CD4-positive, alpha-beta memory T cell (primary cell): ENCODE measurements at places on chromosomes 7 and 10. TPM values are rescaled to one million over a fixed set of nuclear protein-coding genes. Genes with fewer than 3 reads are reported as not detected.

The GNGT1 gene
- total RNA-seq = not detected

The CALY gene
- 7.2 TPM for total RNA-seq

The GPER1 gene
- total RNA-seq = not detected

The GSTO2 gene
- total RNA-seq = 2.3 TPM

The MKX gene
- not detected for total RNA-seq

The EVX1 gene
- not detected for total RNA-seq

The BMPER gene
- not detected for total RNA-seq

The DMTF1 gene
- 183 TPM for total RNA-seq

The FANK1 gene
- 0.72 TPM for total RNA-seq

GRCh38 chr10:22345301-22346095 is at the start of gene SPAG6:
Gene SPAG6 (plus strand): TSS chr10:22345496. CDS start chr10:22345612, 116 bp downstream.
- DNase-seq = no peak
- H3K36me3 ChIP-seq = no peaks in the 10 kb centered on the region
- no peak within 1 kb of the TSS for H3K27ac ChIP-seq
- H3K4me1 ChIP-seq = peaks cover 6% of the 10 kb centered on the region
- H3K4me3 ChIP-seq = no peak within 1 kb of the TSS

GRCh38 chr10:34705563-34705962 is 109.5 kb downstream of the PARD3 start:
- no peaks in the 10 kb centered on the region for H3K36me3 ChIP-seq
- H3K27me3 ChIP-seq = no peaks in the 10 kb centered on the region
- no peak overlapping the region for H3K4me3 ChIP-seq
- DNase-seq = no peak

- H3K36me3 ChIP-seq = no peaks in the 10 kb centered on the region
- no peaks in the 10 kb centered on the region for H3K27me3 ChIP-seq
- no peaks in the 10 kb centered on the region for H3K4me1 ChIP-seq
- no peak overlapping the region for H3K27ac ChIP-seq
- DNase-seq = no peak
These were observed 258.0 kb upstream of the SP4 start for GRCh38 chr7:21169667-21170580.

DNA sequence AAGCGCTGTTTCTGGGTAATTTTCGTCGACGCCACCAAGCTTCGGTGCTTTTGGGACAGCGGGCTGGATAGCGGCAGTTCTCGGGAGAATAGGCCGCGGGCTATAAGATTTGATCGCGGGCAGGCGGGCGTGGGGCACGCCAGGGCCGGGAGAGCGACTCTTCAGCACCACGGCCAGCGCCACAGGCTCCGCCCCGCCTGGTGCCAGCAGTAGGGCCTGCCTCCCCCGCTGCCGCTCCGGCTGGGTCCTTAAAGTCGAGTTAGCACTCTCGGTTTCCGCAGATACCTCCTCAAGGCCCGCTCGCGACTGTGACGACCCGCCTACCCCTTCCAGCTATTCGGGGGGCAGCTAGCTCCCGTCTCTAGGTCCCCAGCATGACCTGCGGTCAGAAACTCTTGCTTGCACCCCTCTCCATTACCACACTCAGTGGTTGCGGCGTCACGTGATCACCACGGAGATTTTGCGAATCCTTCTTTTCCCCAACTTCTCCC is 9.4 kb downstream of the NXPH1 start:
- H3K4me1 ChIP-seq = no peaks in the 10 kb centered on the region
- DNase-seq = peak; percentile 37
- no peak overlapping the region for H3K4me3 ChIP-seq
- no peak overlapping the region for H3K27ac ChIP-seq
- H3K36me3 ChIP-seq = no peaks in the 10 kb centered on the region
- H3K27me3 ChIP-seq = peaks cover 30% of the 10 kb centered on the region

DNA sequence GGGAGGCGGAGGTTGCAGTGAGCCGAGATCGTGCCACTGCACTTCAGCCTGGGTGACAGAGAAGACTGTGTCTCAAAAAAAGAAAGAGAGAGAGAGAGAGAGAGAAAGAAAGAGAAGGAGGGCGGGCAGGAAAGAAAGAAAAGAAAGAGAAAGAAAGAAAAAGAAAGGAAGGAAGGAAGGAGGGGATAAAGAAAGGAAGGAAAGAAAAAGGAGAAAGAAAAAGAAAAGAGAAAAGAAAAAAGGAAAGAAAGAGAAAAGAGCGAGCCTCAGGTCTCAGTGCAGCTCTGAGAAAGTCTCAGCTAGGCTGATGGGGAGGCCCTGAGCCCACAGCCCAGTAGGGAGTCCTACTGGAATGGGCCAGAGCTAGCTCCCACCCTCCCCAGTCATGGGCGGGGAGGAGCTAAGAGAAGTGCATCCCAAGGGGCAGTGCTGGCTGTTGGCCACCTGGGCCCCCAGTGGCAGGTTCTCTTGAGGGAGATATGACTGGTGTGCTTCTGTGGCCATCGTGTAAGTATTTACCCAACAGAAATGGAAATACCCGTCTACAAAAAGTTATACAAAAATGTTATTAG is 69.3 kb downstream of the ABRAXAS2 start:
- DNase-seq = no peak
- H3K4me1 ChIP-seq = no peaks in the 10 kb centered on the region
- no peak overlapping the region for H3K4me3 ChIP-seq

- H3K4me1 ChIP-seq = no peaks in the 10 kb centered on the region
- H3K4me3 ChIP-seq = no peak overlapping the region
- no peak for DNase-seq
- no peak overlapping the region for H3K27ac ChIP-seq
These were observed 11.3 kb upstream of the HGF start for GRCh38 chr7:81780914-81781693.

DNA sequence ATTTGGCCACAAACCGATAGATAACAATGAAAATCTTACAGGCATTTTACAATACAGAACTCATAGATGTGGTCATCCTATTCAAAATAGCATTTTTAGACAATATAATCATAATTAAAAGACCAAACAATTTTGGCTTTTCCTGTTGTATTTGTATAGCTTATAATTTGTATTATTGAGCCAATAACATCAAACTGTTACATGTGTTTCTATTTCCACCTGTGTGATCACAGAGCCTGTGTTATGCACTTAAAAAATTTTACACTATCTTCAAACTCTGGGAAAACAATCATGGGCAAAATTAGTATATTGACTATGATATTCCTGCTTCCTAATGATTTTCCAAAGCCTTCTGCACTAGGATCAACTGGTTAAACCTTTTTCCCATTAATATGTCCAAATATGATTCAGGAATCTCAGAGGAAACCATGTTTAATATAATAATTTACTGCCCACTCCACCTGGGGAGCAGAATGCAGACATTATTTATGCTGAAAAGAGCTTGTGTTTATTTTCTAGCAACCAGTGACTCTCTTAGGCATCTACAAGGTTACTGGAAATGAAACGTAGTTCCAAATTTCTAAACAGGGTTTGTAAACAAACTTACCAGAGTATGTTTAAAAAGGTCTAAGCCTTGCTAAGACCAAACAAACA is 1.7 kb downstream of the RHOBTB1 start:
- H3K27me3 ChIP-seq = peaks cover 21% of the 10 kb centered on the region
- H3K4me3 ChIP-seq = no peak overlapping the region

GRCh38 chr10:6270951-6271350 is 68.2 kb downstream of the PFKFB3 start:
- no peaks in the 10 kb centered on the region for H3K36me3 ChIP-seq
- peak overlapping the region; percentile 58 for H3K27ac ChIP-seq

- no peak overlapping the region for H3K4me3 ChIP-seq
- H3K36me3 ChIP-seq = no peaks in the 10 kb centered on the region
- H3K27me3 ChIP-seq = no peaks in the 10 kb centered on the region
These were observed 85.8 kb downstream of the GSAP start for GRCh38 chr7:77330169-77330882.

DNA sequence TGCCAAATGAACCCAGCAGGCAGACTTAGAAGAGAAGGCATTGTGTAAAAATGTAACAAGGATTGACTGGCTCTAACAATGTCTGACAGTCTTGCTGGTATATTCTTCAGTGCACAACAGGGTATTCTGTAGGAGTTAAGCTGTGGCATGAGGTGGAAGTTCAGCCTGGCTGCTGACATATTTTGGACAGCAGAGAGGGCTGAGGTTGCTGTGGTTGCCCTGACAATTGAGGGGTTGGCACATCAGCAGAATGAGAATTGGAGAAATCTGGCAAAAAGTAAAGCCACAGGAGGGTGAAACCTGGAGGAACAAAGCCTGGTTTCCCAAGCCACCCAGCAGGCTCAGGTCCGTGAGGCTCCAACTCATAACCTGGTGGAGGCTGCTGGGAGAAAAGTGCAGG is 220.2 kb downstream of the JAZF1 start:
- no peak overlapping the region for H3K27ac ChIP-seq
- H3K27me3 ChIP-seq = no peaks in the 10 kb centered on the region
- DNase-seq = no peak
- no peaks in the 10 kb centered on the region for H3K36me3 ChIP-seq
- H3K4me3 ChIP-seq = no peak overlapping the region

DNA sequence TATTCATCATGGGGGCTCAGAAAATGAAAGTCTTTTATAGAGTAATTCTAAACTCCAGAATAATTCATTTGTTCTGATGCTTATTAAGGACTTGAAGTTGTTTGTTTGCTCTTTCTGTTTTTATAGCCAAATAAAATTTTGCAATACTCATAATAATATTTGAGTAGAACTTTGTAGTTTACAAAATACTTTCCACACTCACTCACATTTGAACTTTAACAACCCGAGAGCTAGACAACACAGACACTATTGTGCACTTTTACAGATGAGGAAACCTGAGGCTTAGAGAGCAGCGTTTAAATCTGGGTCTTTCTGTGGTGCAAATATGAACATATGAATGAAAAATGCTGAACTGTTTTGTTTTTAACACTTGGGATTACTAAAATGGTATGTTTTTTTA is 126.8 kb downstream of the KAT6B start:
- peaks cover 9% of the 10 kb centered on the region for H3K4me1 ChIP-seq
- H3K27ac ChIP-seq = no peak overlapping the region
- no peak overlapping the region for H3K4me3 ChIP-seq
- no peak for DNase-seq

GRCh38 chr7:47314248-47314647 is 267.7 kb downstream of the TNS3 start:
- DNase-seq = no peak
- H3K4me1 ChIP-seq = no peaks in the 10 kb centered on the region
- H3K36me3 ChIP-seq = no peaks in the 10 kb centered on the region
- H3K4me3 ChIP-seq = no peak overlapping the region
- H3K27me3 ChIP-seq = no peaks in the 10 kb centered on the region

DNA sequence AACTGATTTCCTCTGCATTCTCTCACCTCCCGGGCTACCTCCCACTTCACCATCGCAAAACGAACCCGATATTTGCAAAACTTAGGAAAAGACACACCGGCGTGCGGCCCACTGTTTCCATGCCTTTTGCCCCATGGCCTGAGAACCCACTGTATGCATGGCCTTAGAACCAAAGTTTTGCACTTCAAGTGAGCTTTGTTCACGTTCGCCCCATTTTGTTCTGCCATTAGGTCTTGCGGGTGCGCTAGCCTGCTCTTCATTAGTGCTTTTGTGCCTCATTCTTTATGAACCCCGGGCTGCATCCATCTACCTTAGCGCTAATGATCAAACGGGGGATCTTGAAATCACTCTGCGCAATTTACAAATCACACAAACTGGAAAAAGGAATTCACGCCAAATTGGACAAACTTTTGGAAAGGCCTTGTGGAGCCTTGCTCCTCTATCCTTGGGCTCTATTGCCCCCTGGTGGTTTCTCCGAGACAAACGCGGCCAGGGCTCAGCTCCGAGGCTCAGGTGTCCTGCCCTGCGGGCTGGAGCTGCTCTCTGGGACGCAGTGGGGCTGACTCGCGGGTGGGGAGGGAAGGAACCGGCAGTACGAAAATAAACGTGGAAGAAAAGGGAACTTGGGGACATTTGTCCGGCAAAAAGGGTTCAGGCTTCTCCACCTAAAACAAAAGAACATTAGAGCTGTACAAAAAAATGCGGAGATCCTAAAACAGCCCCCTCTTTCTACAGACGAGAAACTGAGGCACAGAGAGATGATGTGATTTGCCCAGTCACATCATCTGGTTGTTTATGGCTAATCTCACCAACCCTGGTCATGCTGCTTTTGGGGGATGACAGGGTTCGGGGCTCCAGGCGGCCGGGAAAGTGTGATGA is 300.4 kb upstream of the NFE2L3 start:
- peaks cover 20% of the 10 kb centered on the region for H3K4me1 ChIP-seq
- no peak overlapping the region for H3K4me3 ChIP-seq
- H3K27me3 ChIP-seq = peaks cover 59% of the 10 kb centered on the region
- no peaks in the 10 kb centered on the region for H3K36me3 ChIP-seq
- peak; percentile 48 for DNase-seq

- H3K4me3 ChIP-seq = no peak overlapping the region
- no peaks in the 10 kb centered on the region for H3K4me1 ChIP-seq
- H3K36me3 ChIP-seq = no peaks in the 10 kb centered on the region
- no peaks in the 10 kb centered on the region for H3K27me3 ChIP-seq
These were observed 15.3 kb downstream of the LIPK start for GRCh38 chr10:88721392-88721791.
